NCI-H1436 treated with DMSO at 0.1 percent for 48 hours (cell line): ENCODE measurements at places on chromosomes 7 and 10.

- no peak for DNase-seq
Measured at GRCh38 chr10:122265896-122266295, 5.2 kb upstream of the BTBD16 start.

- DNase-seq, result no peak
Measured at GRCh38 chr10:63539377-63539776, 18.2 kb downstream of the REEP3 start.

DNA sequence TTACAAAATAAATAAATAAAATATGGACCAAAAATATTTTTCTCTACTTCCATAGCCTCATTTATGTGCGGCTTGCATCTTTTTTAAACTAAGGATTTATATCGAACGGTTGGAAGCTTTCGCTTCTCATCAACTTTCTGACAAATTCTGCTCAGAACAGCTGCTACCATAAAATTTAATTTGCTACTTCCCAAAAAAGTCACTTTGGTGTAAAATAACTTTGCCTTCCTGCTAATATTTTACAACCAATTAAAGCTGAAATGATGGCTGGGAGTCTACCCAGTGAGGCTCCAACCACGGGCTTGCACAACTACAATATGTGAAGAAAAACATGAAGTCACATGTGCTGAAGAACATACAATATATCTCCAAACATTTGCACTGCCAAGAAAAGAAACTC, 253.1 kb upstream of the NEBL start:
- no peak for DNase-seq

DNA sequence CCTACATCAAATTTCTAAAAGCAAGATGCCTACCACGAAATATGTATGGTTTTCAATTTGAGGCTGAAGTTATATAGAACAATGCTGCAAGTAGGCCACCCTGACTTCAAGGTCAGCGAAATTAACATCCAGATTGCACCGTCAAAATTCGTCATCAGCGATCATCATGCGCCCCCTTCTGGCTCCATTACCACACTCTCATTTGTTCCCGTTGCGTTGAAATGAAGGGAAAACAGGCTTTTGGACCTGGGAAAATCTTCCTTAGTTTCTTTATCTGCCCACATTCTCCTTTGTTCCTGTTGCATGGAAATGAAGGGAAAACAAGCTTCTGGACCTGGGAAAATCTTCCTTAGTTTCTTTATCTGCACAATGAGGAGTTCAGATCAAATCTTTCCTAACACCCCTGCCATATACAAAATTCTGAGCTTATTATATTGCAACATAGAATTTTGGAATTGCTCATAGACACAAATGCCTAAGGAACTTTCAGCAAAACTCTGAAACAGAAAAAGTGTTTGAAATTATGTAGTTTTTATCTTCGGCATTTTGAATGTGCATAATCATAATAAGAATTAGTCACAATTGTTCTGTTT, 98.2 kb upstream of the PRKCQ start:
- DNase-seq, result no peak

DNA sequence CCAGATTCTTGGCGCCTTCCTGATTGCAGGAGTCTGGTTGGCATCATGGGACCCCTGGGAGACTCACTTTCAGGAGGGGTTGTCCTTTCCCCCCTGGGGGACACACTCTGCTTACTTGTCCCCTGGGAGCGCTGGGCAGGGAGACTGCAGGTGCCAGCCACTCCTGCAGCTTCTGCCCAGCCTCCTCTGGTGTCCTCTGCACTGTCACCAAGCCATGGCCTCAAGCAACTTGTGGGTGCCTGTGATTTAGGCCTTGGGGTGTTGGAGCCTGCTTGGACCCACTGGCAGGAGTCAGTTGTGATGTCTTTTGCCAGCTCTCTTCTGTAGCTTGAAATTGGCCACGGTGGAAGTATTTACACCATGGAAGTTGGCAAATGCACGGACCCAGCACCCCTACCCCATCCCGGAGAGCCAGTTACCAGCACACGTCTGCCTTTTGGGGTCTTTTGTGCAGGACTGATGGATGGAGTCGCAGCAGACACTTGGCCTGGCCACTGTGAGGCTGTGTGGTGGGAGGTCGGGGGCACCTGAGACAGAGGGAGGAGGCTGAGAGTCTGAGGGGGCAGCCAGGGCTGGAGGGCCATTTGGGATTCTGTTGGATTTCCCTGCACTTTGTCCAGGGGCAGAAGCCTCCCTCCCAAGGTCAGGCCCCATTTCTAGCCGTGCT, 104.7 kb downstream of the LHPP start:
- DNase-seq, result no peak

GRCh38 chr7:604884-605531, 85.4 kb upstream of the PDGFA start:
- DNase-seq, result no peak

GRCh38 chr10:110447886-110448285, 49.8 kb upstream of the DUSP5 start:
- no peak for DNase-seq

- no peak for DNase-seq
Measured at GRCh38 chr7:77205706-77206105, 6.1 kb upstream of the FGL2 start.

DNA sequence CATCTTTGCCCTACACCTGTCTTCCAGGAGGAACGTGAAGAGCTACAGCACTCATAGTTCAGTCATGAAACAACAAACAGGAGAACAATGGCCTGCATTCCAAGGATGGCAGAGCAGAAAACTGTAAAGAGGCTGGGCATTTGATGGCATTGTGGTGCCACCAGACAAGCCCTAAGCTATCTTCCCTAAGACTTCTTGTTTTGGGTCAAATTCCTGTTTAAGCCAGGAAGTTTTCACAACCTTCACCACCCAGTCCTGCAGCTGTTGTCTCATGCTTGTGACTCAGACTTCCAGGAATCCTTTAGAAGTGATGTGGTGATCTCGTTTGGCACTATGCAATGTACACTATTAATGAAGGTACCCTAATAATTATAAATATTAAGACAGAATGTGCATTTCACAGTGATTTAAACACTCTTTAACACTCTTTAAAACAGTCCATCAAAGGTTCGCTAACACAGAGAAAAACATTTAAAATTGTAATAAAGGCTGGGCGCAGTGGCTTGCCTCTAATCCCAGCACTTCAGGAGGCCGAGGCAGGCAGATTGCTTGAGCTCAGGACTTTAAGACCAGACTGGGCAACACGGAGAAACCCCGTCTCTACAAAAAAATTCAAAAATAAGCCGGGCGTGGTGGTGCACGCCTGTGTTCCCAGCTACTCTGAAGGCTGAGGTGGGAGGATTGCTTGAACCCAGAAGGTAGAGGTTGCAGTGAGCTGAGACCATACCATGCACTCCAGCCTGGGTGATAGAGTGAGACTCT, 2.7 kb upstream of the HERPUD2 start:
- DNase-seq, result no peak

DNA sequence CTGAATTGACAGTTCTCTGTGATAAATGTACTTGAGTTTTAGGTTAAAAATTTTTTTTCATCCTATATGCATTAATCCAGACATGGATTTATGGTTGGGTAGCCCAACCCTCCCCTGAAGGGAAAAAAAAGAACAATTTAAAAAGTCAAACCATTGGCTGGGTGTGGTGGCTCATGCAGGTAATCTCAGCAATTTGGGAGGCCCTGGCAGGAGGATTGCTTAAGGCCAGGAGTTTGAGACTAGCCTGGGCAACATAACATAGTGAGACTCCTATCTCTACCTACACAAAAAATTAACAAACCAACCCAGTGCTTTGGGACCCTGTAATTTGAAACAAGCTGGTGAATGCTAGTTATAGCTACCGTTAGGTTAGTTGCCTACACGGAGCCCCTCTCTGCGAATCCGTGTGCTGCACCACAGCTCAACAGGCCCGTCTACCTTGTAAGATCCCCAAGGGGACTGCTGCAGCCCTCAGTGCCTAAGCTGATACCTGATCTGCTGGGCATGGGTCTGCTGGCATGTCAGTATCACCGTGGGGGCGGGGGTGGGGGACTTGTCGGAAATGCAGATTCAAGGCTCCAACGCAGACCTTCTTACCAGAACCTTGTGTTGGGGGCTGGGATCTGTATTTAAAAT, 32.8 kb downstream of the TSPAN14 start:
- DNase-seq, result no peak

DNA sequence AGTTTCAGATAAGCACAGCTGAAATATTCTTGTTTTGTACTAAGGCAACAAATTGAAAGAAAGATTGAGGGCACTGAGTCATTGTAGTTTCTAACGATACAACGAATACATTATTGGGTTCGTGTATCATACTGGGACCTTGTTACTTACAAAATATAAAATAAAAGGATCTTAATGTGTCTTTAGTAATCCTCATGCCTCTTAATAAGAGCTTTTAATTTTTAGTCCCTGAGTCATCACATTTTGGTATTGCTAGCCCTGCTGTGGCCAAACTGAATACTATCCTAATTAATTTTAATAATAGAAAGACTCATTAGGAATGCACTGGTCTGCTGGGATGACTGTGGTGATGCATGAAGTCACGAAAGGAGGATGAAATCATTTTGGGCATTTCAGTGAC, 309.7 kb downstream of the EXOC4 start:
- DNase-seq, result no peak

GRCh38 chr10:69458430-69459100, 7.3 kb downstream of the TSPAN15 start:
- DNase-seq, result no peak

- DNase-seq, result no peak
Measured at GRCh38 chr10:87093632-87094372, 841 bp downstream of the GLUD1 start.

DNA sequence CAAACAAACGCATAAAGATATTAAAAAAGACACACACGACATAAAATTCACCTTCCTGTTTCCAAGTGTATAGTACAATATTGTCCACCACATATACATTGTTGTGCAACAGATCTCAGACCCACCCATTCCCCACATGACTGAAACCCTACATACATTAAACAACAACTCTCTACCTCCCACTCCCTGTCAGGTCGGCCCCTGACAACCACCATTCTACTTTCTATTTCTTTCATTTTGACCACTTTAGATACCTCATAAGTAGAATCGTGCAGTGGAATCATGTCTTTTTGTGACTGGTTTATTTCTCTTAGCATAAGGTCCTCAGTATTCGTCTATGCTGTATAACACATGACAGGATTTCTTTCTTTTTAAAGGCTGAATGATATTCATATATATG, 320.5 kb downstream of the BBS9 start:
- no peak for DNase-seq

GRCh38 chr10:35459449-35459847, 123.1 kb downstream of the CCNY start:
- DNase-seq, result no peak

DNA sequence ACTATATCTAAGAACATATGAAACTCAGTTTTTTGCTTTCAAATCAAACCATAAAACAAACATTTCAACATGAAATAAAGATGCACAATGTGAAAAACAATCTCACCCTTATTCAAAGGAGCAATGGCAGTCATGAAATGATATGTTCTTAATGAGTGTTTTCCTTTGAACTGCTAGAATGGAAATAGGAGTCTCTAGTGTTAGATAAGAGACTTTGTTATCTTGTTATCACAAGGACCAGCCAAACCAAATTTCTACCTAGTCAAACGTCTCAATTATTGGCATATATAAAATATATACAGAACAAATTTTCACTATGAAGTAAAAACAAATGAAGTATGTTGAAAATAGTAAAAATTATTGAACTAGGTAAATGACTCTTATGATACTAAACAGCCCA, 1.2 kb downstream of the VPS41 start:
- DNase-seq, result no peak

- DNase-seq, result no peak
Measured at GRCh38 chr7:94972296-94972695, 64.9 kb downstream of the PPP1R9A start.

GRCh38 chr7:98126311-98127142, 19.9 kb downstream of the LMTK2 start:
- no peak for DNase-seq

- no peak for DNase-seq
Measured at GRCh38 chr10:95415621-95416031, 124.8 kb upstream of the PDLIM1 start.

GRCh38 chr7:147771344-147771743, 819.2 kb upstream of the C7orf33 start:
- DNase-seq, result no peak

- no peak for DNase-seq
Measured at GRCh38 chr7:50790381-50790780, 7.7 kb upstream of the GRB10 start.

DNA sequence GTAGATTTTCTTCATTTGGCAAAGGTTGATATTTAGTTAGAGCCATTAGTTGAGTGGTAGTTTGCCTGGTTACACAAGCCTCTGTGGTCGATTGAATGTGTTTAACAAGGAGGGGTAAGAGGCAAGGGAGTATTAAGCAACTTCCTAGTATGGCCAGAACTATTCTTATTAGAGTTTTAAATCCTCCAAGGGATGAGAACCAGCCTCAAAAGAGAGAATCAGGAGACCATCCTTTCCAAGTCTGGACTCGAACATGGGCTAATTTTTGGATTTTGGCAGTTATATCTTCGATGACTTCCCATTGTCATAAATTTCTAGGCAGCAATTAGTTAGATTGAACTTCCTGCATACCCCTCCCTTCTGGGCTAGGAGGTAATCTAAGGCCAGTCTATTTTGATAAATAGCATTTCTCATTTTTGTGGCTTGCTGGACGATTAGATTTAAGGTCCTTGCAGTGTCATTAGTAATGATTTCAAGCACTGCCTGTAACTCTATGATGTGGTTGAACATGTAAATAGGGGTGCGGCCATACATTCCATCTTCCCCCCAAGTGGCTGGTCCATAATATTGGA, 219.5 kb upstream of the KCND2 start:
- DNase-seq, result no peak

GRCh38 chr7:2594599-2594998, 35.8 kb downstream of the IQCE start:
- no peak for DNase-seq

DNA sequence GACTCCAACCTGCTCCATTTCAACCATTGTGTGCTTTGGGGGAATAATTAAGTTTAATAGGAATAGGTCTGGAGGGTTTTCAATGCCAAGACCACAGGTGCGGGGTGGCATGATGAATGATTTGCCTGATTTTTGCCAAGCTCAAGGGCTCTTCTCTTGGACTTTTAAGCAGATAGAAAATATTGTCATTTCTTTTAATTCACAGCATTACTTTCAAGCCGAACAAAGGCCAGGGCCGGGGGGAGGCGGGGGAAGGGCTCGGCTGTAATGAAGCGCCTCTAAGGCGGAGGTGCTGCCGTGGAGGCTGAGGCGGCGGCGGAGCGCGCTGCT, 6.5 kb downstream of the PTF1A start:
- DNase-seq, result peak; percentile 64

GRCh38 chr10:101848408-101848807, 4.8 kb upstream of the KCNIP2 start:
- DNase-seq, result no peak

DNA sequence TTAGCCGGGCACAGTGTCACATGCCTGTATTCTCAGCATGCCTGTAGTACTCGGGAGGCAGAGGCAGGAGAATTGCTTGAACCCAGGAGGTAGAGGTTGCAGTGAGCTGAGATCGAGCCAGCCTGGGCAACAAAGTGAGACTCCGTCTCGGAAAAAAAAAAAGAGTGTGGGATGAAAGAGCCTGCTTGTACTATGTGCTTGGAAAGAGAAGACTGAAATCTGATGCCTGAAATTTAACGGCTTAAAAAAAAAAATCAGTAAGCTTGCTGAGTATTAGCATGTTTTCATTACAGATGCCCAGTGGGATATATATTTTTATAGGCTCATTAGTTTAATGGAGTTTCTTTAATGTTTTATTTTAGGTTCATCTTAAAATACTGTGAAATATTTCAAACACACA, 4.2 kb downstream of the NT5C2 start:
- DNase-seq, result no peak
